Skin of body (tissue), 3 donors: ENCODE measurements at places on chromosomes 3 and 15. TPM values are rescaled to one million over a fixed set of nuclear protein-coding genes. Genes with fewer than 3 reads are reported as not detected.
A peak's percentile ranks its signal among the peaks of the same experiment; 100 is the strongest.

DNA sequence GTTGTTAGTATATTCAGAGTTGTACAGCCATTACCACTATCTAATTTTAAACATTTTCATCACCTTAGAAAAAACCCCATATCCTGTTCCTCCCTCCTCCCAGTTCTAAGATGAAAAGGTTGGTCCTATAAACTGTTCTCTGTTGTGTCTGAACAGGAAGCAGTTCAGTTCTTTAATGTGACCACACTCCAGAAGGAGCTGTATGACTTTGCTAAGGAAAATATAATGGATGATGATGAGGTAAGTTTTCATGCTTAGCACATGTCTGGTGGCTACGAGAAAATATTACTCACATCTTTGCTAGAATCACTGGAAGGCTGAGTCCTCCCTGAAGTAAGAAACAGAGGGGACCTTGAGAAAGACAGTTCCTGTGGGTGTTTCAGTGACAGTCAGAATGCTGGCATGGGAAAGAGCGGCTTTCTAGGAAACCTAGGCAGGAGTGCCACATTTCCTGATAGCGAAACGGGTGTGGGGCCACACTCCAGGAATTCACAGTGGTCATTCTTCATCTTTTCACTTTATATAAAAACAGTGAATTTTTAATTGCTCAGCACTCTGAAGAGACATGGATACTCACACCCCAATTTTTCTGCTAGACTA lies 20.3 kb downstream of the CRTAP start:
- no peak for DNase-seq

DNA sequence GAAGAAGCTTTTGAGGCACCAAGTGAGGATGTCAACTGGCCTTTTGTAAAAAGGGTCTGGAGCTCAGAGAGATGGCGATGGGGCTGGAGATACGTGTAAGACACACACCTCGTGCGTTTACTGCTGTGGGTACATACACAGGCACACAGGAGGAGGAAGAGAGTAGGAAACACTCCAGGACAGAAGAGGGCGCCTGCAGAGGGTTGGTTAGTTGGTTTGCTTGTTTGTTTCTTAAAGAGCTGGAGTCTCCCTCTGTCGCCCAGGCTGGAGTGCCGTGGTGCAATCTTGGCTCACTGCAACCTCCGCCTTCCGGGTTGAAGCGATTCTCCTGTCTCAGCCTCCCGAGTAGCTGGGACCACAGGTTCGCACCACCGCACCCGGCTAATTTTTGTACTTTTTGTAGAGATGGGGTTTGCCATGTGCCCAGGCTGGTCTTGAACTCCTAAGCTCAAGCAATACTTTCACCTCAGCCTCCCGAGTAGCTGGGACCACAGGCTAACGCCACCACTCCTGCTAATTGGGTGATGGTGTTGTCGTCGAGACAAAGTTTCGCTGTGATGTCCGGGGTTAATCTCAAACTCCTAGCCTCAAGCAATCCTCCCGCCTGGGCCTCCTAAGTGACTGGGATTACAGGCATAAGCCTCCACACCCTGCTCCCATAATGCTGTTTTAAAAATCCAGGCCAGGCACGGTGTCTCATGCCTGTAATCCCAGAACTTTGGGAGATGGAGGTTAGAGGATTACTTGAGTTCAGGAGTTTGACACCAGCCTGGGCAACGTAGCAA lies 1.3 kb upstream of the PRR20G start:
- DNase-seq = no peak

DNA sequence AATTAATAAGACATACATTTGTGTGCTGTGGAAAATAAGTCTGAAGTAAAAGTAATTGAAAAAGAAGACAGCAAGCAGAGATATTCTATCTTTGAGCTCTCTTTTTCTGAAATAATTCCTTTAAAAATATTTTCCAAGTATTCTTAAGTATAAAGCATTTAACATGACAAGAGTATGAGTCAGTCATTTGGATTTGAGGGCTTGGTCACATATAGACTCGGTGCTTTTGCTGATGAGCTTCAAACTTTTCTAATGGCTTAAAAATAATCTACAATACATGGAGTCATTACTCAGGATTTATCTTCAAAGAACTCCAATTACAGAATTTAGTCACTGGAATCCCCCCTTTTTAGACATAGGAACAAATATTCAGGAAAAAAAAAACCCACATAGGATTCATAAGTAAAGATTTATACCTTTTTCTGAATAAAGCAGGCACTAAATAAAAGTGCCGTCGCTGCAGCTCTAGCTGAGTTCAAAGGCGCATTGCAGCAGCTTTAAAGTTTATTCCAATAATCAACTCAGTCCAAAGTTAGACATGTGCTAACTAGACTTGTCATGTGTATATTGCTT lies 147.5 kb downstream of the CTNNB1 start:
- DNase-seq = peak; percentile 35

GRCh38 chr15:66751579-66751978 lies 49.5 kb downstream of the SMAD6 start:
- DNase-seq = no peak

DNA sequence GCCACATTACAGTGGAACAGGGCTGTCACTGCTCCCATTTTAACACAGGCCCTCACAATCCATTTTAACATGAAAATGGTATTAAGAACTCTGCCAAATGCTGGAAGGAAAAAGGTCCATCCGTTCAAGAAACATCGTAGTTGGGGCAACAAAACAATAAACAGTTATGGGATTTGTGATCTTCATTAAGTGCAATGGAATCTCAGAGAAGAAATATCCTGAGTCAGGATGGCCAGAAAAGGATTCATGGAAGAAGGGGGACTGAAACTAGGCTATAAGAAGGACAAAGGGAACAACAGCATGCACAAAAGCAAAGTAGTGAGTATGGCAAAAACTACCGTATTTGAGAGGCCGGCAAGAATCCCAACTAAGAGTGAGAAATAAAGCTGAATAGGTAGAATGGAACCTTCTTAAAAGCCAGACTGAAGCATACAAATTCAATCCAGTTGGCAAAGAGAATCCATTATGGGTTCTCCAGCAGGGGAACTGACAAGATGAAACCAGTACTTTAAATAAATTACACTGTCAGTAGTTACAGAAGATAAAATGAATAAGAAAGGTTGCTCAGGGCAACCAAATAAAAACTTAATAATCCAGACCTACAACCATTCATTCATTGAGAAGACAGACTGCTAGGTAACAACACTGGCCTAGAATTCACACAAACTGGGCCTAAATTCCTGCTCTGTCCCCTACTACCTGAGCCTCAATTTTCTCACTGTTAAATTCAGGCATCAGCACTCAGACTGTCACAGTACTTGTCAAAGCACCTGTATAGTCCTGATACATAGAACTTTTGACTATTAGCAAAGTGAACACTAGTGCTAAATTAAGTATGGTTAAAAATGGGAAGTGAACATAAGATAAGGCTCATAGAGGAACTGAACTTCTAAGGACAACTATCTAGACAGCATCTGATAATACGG lies 6.3 kb downstream of the TBL1XR1 start:
- no peak for DNase-seq

- DNase-seq = no peak
Measured at GRCh38 chr3:16060945-16061344, 113.5 kb upstream of the GALNT15 start.

GRCh38 chr3:114830652-114831051 lies 316.4 kb downstream of the ZBTB20 start:
- DNase-seq = no peak

DNA sequence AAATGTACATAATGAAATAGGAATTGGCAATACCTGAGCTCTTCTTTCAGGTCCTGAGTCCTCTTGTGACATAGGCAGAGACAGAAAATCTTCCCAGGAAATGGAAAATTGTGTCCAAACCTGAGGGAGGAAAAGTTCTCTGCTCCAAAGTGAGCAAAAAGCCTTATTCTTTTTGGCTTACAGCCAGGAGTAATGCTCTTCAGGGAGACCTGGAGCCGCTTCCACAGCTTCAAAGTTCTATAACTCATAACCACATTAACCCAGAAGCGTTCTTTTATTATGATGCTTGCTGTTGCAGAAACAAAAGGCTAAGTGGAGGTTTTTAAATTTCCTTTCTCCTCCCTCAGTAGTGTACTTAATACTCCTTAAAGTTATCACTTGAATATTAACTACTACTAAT lies 633 bp downstream of the IGSF10 start:
- no peak for DNase-seq

Gene CSTA
- 63.8 TPM for total RNA-seq

Gene SACM1L
- 45.5 TPM for total RNA-seq

Gene TERC
- 69.1 TPM for total RNA-seq
